ENCODE measurements at places on chromosomes 4 and X.

DNA sequence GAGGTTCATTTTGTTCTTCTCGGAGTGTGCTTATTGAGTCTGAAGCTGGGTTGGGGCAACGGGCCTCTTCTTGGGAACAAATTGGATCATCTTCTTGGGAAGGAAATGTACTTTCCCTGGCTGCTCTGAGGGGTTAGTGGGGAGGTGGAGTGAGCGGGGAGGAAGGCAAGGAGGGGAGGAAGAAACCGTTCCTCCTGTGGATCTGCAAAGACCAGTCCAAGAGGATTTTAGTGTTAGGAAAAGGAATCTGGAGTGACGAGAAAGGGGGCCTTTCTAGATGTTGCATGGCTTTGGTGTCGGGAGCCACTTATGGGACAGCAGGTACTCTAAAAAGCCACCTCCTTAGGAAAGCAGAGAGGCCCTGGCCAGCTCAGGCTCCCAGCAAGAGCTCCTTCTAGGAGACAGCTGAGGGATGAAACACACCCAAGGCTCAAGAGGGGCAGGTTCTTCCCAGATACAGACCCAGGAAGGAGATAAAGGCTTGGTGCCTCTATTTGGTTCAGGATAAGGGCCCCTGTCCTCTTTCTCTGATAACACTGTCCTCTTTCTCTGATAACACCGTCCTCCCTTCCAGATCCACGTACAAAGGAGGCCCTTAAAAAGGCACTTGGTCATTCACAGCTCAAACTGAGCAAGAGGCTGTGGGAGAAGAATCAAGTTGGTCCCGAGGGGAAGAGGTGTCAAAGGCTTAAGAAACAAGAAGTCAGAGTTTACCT is 451 bp downstream of the SOD3 start:
- no peak overlapping the region for H3K4me3 ChIP-seq
- no peaks in the 10 kb centered on the region for H3K27me3 ChIP-seq
- DNase-seq, result no peak
- no peak overlapping the region for H3K27ac ChIP-seq

DNA sequence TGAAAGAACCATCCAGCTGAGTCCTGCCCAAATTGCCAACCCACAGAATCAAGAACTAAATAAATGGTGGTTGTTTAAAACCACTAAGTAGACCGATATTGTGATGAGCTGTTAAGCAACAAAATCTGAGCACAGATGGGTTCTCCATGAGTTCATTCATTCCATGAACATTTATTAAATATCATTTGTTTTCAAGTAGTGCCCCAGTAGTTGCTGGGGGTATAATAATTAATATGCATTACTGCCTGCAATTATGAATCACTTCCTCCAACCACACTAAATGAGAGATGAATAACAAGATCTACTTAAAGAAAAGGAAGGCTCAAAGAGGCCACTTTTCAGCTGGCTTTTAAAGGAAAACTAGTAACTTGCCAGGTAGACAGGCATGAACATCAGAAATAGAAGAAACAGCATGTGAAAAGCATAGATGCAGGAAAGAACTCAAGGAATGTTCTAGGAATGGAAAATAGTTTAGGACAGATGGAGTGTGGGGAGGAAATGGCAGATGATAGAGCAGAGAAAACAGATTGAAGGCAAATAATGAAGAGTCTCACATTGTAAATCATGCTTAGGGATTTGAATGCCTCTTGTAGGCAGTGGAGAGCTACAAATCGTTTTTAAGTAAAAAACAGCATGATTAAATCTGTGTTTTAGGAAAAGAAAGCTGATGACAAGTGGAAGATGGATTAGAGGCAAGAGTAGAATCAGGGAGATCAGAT is 641.7 kb upstream of the DIPK2B start:
- H3K27ac ChIP-seq, result no peak overlapping the region
- no peak for DNase-seq
- no peaks in the 10 kb centered on the region for H3K4me1 ChIP-seq
- H3K36me3 ChIP-seq, result no peaks in the 10 kb centered on the region

- H3K27ac ChIP-seq, result no peak overlapping the region
- no peaks in the 10 kb centered on the region for H3K27me3 ChIP-seq
- no peaks in the 10 kb centered on the region for H3K4me1 ChIP-seq
- H3K4me3 ChIP-seq, result no peak overlapping the region
Observed at GRCh38 chr4:123749383-123749782, 352.8 kb downstream of the SPRY1 start.

DNA sequence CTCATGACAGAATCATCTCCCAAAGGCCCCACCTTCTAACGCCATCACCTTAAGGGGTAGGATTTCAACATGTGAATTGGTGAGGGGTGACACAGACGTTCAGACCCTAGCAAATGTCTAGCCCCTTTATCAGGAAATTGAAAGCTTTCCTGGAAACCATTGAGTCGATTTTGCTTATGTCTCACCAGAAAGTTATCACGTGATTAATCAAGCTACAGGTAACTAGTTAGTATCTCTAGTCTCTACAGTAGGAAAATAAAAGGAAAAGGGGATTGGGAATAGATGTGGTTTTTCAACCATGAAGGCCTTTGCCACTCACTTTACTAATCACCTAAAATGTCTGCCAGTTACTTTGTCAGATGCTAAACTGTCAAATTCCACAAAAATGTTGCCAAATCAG is 1133.0 kb downstream of the PDHA2 start:
- H3K4me3 ChIP-seq, result no peak overlapping the region
- DNase-seq, result no peak
- H3K27me3 ChIP-seq, result no peaks in the 10 kb centered on the region

GRCh38 chr4:5930876-5931275 is 38.0 kb upstream of the CRMP1 start:
- no peaks in the 10 kb centered on the region for H3K36me3 ChIP-seq
- H3K4me1 ChIP-seq, result no peaks in the 10 kb centered on the region
- no peak overlapping the region for H3K27ac ChIP-seq
- DNase-seq, result no peak

- H3K4me1 ChIP-seq, result no peaks in the 10 kb centered on the region
- DNase-seq, result no peak
- H3K27me3 ChIP-seq, result no peaks in the 10 kb centered on the region
- H3K36me3 ChIP-seq, result no peaks in the 10 kb centered on the region
- H3K4me3 ChIP-seq, result no peak overlapping the region
Observed at GRCh38 chr4:42816189-42816879, 76.2 kb upstream of the GRXCR1 start.

DNA sequence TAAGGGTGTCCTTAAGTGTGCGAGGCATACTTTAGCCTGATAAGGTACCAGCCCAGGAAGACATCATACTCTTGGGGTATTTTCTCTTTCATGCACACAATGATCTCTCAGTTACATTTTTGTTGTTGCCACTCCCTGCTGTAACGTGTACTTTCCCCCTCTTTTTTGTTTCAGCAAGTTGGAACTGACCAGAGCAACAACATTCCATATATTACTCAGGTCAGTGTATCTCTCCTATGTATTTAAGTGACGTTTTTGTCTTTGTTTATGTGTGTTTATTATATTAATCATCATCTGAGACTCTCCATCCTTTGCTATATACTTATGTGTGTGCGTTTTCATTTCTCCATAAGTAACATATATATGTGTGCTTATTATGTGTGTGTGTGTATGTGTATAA is 71.3 kb upstream of the VBP1 start:
- no peak overlapping the region for H3K27ac ChIP-seq
- no peaks in the 10 kb centered on the region for H3K4me1 ChIP-seq
- H3K27me3 ChIP-seq, result no peaks in the 10 kb centered on the region
- H3K36me3 ChIP-seq, result no peaks in the 10 kb centered on the region
- no peak for DNase-seq
- H3K4me3 ChIP-seq, result no peak overlapping the region

DNA sequence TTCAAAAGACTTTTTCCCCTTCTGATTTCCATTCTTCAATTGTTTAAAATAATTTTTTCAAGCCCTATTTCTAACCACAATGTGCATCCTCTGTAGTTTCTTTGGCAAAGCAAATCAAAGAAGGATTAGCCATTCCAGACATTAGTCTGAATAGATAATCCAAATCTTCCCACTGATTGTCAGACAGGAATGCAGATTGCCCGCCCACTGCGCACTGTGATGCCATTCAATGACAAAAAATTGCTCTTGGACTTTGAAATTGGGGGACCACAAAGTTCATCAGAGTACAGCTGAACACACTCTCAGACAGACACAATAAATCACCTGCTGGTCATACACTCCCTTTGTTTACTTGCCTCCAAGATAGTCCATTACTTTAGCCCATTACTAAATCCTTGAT is 216.5 kb upstream of the DKK2 start:
- DNase-seq, result no peak
- no peak overlapping the region for H3K27ac ChIP-seq
- H3K4me3 ChIP-seq, result no peak overlapping the region
- no peaks in the 10 kb centered on the region for H3K27me3 ChIP-seq

- peaks cover 23% of the 10 kb centered on the region for H3K36me3 ChIP-seq
- H3K27me3 ChIP-seq, result no peaks in the 10 kb centered on the region
- no peak overlapping the region for H3K4me3 ChIP-seq
- no peak overlapping the region for H3K27ac ChIP-seq
- peaks cover 20% of the 10 kb centered on the region for H3K4me1 ChIP-seq
- no peak for DNase-seq
Observed at GRCh38 chr4:184433258-184433892, 41.0 kb downstream of the IRF2 start.

- DNase-seq, result no peak
- H3K27me3 ChIP-seq, result no peaks in the 10 kb centered on the region
- no peak overlapping the region for H3K4me3 ChIP-seq
- H3K27ac ChIP-seq, result no peak overlapping the region
Observed at GRCh38 chrX:18534949-18535348, 109.5 kb downstream of the CDKL5 start.

DNA sequence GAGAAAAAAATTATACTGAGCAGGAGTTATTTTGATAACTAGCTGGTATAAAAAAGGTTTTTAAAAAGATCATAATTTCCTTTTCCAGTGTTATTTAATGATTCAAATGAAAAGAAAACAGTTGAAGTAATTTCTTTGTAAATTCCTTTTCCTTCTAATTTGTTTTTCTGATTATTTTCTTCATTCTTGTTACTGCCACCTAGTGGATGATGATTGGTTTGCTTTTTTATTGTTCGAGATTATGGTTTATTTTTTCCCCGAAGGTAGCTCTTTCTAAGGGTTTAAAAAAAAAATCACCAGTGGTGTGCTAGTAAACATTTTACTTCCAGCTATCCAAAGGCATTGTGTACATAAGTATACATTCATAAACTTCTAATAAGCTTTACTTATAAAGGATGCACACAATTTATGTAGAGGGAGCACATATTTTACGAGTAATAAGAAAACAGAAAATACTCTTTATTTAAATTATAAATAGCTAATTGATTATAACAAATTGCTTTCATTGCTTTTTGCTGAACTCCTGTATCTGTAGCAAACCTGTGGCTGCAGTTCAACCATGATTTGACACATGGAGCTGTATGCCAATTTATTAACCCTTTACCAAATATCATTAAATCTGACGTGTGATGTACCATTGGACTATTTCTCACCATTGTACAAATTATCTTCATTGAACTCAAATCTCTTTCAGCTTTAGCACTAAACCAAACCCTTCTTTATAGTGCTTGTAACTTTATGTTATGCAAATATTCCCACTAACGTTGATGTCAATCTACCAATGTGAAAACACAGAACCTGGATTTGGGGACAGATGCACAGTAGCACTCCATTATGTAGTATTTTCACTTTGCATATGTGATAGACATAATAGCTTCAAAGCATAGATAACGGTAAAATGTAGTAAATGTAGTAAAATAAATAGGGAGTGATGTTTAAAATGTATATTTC is 97.8 kb upstream of the ANK2 start:
- no peaks in the 10 kb centered on the region for H3K27me3 ChIP-seq
- H3K27ac ChIP-seq, result no peak overlapping the region
- H3K36me3 ChIP-seq, result no peaks in the 10 kb centered on the region
- H3K4me3 ChIP-seq, result no peak overlapping the region
- DNase-seq, result no peak

DNA sequence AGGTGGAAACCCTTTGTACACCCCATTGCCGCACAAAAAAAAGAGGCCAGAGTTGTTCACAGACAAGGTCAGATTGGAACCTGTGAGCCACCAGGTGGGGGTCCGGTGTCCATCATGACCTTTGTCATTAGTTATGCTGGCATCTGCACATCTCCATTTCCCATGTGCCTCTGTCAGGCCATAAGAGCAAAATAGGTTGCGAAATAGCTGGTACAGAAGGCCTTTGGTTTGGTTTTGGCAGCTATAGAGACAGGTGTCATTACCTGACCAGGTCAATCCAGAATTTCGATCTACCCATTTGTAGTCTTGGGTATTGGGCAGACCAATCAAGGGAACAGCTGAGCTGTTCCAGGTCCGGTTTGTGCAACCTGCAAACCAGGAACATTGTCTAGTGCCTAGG is 6.6 kb downstream of the ERVMER34-1 start:
- H3K27me3 ChIP-seq, result no peaks in the 10 kb centered on the region
- no peak overlapping the region for H3K27ac ChIP-seq
- H3K4me3 ChIP-seq, result no peak overlapping the region
- no peak for DNase-seq
- no peaks in the 10 kb centered on the region for H3K4me1 ChIP-seq

GRCh38 chrX:21926527-21927278 is 13.8 kb upstream of the SMS start:
- H3K36me3 ChIP-seq, result no peaks in the 10 kb centered on the region
- no peaks in the 10 kb centered on the region for H3K27me3 ChIP-seq
- DNase-seq, result no peak

GRCh38 chrX:137363559-137363958 is 202.4 kb upstream of the ZIC3 start:
- H3K4me3 ChIP-seq, result no peak overlapping the region
- no peaks in the 10 kb centered on the region for H3K36me3 ChIP-seq
- H3K27me3 ChIP-seq, result no peaks in the 10 kb centered on the region
- no peak for DNase-seq

DNA sequence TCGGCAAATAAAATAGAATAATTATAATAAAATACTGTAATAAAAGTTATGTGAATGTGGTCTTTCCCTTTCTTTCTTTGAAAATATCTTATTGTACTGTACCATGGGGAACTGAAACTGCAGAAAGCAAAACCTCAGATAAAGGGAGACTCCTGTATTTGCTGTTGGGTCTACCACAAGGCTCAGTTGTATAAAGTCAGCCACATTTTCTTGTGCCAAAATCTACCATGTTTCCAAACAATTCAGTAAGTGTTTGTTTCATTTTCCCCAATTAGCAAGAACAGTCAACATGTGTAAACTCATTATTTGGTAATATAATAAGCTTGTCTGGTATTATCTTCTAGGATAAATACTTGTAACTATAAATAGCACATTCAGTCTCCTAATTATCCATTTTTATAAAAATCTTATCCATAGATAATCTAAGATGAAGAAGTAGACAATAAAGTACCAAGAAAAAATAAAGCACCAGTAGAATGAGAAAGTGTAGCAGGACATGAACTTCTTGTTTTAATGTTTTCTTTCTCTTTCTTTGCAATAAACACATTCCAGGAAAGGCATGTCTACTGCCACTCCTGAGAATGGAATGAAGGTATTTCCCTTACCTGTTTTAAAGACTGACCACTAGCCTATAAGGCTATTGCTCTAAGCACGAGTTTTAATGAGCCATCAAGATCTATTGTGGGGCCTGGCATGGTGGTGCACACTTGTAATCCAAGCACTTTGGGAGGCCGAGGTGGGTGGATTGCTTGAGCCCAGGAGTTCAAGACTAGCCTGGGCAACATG is 15.0 kb upstream of the OTUD4 start:
- H3K4me1 ChIP-seq, result no peaks in the 10 kb centered on the region
- DNase-seq, result no peak
- no peak overlapping the region for H3K27ac ChIP-seq
- H3K36me3 ChIP-seq, result no peaks in the 10 kb centered on the region
- no peak overlapping the region for H3K4me3 ChIP-seq
